ENCODE measurements at places on chromosomes 11 and 22.

DNA sequence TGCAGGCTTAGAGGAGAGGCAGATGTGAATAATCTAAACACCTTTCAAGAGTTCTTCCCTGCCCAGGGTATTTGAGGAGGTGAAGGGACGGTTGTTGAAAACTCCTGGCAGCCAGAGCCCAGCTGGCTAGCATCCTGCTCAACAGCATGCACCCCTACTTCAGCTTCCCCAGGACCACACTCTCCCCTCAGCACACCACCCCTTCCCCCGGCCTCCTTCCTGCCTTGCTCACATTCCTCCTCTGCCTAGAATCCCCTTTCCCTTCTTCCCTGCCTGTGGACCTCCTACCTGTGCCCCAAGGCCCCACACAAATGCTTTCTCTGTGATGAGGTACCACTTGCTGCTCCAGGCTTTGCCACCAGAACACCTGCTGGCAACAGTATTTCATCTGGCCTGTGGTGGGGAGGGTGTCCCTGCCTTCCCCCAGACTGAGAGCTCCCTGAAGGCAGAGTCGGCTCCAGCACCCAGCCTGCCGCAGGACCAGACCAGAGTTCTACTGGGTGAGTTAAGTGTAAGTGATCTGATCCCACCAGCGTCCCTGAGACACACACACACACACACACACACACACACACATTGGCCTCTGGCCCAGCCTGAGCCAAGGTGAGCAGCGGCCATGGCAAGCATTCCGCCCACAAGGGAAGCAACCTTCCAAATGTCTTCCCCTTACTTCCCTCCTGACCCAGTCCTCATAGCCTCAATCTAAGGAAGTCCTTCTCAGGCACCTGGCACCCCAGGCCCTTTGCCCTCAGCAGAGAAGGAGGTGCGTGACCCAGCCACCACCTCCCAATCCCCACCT is 79.5 kb downstream of the PDE2A start:
- no peak for DNase-seq

DNA sequence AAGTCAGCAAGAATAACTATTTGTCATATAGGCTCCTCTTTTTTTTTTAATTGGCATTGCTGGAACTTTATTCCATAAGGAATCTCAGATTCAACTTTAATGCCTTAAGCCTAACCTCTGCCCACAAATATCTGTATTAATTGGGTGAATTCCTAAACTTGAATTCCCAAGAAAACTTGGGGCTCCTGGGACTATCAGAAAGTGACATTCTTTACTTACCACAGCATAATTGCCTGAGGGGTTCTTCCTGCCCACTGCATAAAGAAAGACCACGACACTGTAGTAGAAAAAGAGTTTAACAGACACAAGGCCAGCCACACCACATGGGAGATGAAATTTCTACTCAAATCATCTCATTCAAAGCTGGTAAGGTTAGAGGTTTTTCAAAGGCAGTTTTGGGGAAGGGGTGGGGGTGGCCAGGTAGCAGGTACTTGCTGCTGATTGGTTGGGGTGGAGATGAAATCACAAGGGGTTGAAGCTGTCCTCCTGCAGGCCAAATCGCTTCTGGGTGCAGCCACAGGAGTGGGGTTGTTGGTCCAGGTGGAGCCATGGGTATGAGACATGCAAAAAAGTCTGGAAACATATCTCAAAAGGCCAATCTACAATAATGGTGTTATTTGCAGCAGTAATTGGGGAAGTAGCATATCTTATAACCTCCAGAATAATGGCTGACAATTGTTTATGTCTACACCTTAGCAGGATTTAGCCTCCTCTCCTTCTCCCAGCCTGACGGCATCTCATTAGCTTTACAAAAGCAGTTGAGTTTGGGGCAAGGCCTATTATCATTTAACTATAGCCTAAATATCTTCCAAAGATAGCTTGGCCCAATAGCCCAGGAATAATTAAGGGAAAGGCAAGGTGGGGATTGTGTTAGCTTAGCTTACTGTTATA is 4.8 kb upstream of the NLRP10 start:
- no peak for DNase-seq

GRCh38 chr11:877565-877964 is 33.0 kb downstream of the CHID1 start:
- DNase-seq = no peak

- no peak for DNase-seq
Measured at GRCh38 chr11:34564807-34565241, 51.2 kb upstream of the ELF5 start.

- DNase-seq = no peak
Measured at GRCh38 chr11:66291303-66291705, 390 bp upstream of the TMEM151A start.

- no peak for DNase-seq
Measured at GRCh38 chr11:75826461-75827230, 11.6 kb downstream of the UVRAG start.

GRCh38 chr22:36321797-36322601 is 65.8 kb downstream of the MYH9 start:
- no peak for DNase-seq

DNA sequence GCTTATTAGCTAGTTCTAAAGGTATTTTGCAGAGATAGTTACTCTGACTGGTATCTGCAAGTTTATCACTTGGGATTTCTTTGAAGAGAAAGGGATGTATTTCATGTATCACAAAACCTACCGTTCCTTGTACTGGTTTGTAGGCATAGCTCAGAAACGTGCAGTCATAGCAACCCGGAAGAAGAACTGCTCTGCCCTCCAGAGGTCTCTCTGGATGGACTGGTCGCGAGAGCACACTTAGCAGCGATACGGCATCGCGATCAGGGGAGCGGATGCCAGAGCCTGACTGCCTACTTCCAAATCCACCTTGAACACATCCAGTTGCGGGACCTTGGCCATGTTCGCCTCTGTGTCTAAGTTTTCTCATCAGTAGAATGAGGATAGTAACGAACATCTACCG is 143.3 kb downstream of the WNT7B start:
- DNase-seq = no peak
